ENCODE measurements at places on chromosomes 12 and 14. TPM values are rescaled to one million over a fixed set of nuclear protein-coding genes. Genes with fewer than 3 reads are reported as not detected.

DNA sequence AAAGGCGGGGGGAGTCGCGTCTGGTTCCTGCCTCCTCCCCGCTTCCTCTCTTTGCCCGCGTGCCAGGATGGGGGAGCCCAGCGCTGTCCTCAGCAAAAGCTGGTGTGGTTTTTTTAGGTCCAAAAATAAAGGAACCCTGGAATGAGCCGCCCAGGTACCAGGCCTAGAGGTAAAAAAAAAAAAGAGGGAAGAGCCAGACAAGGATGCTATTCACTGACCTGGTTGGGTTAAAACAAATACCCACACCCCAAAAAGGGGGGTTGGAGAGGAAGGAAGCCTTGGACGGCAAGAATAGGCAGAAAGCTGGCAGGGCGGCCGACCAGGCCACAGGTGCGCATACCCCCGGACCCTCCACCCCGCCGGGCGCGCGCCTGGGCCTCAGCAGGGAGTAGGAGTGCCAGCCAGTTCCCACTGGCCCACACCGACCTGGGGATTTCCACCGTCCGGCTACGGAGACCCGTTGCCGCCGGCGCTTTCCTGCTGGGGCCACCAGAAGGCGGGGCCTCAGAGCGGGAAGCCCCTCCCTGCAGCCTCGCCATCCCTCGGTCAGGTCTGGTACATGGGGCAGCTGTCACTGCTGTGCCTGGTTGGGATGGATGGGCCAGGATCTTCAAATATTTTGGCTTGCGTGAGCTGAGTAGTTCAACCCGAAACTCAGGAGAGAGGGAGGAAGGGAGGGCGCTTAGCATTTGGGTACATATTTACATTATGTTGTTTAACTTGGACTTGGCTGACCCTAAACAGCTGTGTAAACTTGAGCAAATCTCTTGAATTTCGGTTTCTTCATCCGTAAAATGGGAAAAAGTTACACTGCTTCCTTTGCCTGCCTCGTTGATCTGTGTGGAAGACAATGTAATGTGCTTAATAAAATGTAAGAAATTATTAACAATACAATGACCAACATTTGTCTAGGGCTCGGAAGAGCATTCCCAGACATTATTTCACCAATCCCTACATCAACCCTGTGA lies 5.4 kb upstream of the IRF2BPL start:
- DNase-seq, result peak; percentile 89

DNA sequence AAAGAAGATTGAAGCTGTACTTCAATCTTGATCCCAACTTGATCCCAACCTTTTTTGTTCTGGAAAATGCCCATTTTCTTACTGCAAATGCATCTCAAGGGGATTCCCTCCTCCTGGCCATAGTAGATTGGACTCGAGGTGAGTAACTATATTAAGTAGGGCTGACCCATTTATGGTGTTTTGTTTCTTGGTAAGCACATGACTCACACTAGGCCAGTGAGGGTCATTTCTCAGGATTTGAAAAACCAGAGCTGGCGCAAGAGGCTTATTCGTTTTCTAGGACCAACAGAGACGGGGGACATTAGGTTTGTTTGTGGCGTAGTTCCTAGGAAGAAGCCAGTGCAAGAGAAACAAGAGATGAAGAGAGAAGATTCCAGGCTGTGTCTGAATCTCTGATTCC lies 51.4 kb downstream of the MRPL42 start:
- peak; percentile 58 for DNase-seq

DNA sequence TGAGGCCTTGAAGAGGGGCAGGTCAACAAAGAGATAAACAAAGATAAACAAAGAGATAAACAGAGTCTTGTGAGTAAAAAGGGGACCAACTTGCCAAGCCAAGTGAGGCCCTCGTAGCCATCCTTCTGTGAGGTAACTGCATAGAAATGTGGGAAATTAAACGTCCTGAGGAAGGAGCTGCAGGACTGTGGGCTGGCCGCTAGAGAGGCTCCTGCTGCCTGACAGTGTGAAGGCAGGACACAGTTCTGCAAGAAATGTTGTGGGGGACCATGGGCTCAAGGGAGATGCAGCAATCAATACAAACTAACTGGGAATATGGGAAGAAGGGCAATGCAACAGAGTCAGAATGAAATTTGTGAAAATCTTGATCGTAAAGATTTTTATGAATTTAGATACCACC lies 91.9 kb downstream of the SLC8A3 start:
- peak; percentile 45 for DNase-seq

The HRK gene
- not detected for polyA plus RNA-seq

The B3GNT4 gene
- polyA plus RNA-seq, result 0.82 TPM
